GM12891 (cell line): ENCODE measurements at places on chromosomes 5 and 9.

DNA sequence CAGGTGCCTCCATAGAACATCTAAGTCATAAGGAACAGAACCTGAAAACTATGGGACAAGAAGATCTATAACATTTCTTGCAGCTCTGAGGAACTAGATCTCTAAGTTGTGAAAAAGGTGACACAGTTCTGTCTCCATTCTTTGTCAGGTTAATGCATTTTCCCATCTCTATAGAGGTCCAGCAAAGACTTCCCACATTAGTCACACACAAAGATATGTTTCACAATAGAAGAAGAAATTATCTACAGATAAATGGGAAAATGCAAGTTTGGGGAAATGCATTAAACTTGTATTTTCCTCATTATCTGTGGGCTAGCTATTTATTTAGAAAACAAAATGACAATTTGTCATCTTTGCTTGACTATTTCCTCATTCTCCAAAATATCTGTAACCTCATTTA is 458.6 kb upstream of the PAPPA start:
- no peak for DNase-seq

- no peak for DNase-seq
These were observed 126.4 kb downstream of the SLF1 start for GRCh38 chr5:94744906-94745305.

DNA sequence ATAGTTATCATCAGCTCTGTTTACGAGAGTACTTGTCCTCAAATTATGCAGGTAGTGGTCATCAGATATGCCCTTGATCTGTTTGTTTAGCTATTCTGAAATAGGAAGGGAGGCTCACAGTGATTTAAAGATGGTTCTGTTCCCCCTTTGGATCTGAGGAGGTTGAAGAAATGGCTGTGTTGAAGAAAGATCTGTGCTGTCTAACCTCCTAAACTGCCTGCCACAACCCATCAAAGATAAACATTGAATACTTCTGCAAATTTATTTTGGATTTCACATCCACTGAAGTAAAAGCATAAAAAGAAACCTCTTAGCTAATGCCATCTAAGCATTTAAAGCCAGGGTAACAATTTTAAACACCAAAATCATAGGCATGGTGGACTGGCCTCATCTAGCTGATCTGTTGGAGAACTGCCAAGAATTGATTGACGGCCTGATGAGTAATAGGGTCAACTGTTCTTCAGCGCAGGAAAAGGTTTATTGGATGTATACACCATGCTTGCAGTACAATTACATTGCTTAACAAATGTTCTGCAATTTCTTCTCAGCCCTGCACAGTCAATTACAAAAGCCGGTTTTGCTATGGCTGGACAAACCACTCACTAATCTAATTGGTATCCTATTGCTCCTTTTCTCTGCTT is 97.6 kb downstream of the SEMA6A start:
- DNase-seq, result no peak

DNA sequence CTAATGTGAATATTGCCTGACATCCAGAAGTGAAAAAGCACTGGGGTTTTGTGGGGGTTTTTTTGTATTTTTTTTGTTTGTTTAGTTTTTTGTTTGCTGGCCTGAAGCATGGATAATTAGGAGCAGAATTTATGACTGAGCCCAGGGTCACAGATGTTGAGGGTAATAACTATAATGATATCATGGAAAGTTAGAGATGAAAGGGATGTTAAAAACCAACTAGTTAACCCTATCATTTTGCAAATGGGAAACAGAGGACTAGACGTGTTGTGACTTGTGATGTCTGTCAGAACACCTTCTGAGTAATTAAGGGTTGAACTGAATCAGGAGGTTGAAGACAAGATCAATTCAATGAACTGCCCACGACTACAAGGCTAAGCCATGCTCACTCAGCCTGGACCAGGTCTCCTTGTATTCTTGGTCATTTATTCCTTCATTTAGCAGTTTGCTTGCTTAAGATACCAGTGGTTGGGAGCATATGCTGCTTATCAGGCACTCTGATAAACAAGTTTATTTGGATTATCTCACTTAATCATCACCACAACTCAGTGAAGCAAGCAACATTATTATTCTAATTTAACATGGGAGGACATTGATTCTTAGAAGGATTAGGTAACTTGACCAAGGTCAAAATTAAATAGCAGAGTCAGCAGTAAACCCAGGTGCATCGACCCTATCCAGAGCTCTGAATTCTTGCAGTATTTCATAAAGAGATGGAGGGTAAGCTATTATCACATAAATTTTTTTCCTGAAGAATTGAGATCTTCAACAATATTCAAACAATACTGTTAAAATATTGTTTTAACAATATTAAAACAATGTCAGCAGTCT is 75.7 kb upstream of the PIK3R1 start:
- no peak for DNase-seq

DNA sequence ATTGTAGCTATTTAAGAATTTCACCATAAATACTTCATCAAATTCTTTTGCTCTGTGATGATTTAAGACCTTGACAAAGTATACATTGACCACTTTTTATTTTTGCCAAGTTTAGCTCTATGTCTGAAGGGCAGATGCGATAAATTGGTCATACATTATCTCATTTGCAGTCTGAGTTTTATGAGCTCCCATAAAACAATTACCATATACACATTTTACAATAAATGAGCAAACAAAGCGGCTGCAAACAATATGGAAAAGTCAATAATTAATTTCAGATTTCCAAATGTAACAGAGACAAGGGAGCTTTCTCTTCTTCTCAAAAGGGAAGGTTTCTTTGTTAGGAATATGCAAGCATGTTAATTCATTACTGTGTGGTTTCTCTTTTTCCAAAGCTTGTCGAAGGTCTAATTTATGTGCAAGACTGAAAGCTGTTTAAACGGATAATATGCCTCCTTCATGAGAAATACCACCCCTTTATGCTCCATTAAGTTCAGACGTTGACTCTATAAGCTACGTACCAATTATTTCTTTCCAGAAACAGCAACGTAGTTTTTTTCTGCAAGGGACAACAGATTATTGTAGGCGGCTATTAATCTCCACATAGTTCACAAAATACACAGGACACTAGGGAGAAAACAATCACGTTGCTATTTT is 7.0 kb upstream of the IZUMO3 start:
- no peak for DNase-seq

DNA sequence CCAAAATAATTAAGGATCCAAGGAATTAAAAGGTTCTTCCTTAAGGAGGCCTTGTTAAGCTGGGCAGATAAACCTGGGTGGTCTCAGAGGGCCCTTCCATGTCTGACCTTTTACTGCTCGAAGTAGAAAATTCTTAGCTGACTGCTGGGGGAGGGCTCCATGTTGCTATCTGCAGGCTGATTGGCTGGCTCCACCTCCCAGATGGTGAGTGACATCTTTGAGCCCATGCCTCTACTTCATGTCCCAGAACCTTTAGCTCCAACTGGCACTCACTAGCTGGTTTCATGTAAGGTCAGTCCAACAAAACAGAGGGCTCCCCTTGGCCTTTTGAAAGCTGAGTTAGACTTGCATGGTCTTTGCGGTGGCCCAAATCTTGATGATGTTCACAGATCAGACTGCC is 188.2 kb downstream of the PAX5 start:
- DNase-seq, result no peak

GRCh38 chr5:137122558-137122957 is 376.6 kb downstream of the SPOCK1 start:
- DNase-seq, result no peak

DNA sequence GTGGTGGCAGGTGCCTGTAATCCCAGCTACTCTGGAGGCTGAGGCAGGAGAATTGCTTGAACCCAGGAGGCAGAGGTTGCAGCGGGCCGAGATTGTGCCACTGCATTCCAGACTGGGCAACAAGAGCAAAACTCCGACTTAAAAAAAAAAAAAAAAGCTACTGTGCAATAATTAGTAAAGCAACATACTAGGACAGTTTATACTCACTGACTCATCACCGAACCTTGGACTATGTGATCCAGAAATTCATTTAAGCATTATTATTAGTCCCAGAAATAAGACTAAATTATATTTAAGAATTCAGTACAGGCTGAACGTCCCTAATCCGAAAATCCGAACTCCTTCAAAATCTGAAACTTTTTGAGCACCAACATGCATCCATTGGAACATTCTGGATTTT is 37.8 kb downstream of the GOLPH3 start:
- DNase-seq, result no peak

DNA sequence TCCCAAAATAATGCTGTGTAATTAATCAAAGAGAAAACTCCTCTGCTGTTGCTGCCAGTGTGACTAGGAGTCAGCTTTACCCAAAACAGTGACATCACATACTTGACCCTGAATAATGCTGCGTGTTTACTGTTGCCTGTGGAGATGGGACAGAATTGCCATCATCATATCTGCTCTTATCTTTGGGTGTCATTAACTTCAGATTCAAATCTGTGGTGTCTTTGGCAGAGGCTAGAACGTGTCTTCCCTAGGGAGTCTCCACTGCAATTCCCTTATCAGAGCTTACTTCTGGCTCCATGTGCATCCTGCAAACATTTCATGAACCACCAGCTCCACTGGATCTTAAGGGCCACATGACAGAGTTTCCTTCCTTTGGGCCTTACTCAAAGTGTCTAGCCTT is 88.9 kb upstream of the MRPS30 start:
- DNase-seq, result no peak

DNA sequence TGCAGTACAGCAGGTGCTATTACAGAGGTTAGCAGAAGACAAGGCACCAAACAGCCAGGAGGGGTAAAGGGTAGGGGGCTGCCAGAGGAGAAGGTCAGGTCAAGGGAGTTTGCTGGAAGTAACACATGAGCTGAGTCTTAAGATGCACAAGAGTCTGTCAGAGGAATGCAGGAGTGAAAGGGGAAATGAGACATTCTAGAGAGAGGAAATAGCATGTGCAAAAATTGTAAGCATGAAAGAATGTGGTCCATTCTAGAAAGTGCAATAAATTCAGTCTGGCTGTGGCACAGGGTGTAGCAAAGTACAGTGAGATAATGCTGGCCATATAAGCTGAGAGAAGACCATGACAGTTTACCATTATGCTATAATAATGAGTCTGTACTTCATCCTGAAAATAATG is 6.6 kb downstream of the GOLGA1 start:
- no peak for DNase-seq

DNA sequence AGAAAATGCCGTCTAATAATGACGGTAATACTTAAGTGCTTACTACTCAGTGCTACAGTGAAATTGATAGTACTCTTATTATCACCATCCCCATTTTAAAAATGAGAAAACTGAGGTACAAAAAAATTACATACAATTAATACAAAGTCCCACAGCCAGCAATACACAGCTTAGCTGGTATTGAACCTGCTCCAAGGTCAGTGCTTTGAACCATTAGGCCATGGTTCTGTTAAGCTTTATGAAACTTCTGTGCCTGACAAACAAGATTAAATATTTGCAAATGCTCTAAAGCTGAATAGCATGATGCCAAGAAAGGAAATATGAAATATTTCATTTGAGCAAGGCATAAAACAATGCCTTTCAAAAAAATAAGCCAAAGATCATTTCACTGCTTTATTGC is 357.2 kb downstream of the ARRDC3 start:
- no peak for DNase-seq

DNA sequence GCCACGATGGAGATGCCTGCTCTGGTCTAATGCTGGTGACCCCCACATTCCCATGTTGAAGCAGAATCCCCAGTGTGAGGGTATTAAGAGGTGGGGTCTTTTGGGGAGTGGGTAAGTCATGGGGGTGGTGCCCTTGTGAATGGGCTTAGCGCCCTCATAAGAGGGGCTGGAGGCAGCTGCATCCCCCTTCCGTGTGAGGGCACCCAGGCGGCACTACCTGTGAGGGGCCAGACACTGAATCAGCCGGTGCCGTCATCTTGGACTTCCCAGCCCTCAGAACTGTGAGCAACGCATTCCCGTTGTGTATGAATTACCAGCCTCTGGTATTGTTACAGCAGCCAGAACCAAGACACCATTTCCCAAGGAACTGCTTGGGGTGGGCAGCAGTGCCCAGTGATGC is 27.0 kb upstream of the RNF130 start:
- no peak for DNase-seq

DNA sequence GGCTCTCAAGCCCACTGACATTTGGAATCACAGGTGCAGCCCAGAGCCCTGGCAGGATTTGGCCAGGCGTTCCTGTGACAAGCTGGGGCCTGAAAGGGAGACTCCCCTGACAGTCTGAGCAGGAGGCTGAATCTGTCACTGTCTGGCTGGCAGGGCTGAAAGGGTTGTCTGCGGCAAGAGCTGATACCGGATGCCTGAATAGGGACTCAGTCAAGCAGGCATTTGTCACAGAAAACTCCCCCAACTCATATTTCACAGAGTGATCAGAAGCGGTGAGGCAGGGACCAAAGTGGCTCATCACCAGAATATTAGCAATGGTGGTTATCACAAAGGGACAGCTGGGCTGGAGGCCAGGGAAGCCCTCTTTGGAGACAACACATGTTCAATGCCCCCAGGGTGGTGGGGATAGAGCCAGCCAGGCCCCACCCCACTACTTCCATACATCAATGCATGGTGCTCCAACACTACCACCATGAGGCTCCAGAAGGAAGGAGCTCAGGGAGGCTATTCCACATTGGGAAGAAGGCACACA is 295.5 kb downstream of the DTWD2 start:
- DNase-seq, result no peak

DNA sequence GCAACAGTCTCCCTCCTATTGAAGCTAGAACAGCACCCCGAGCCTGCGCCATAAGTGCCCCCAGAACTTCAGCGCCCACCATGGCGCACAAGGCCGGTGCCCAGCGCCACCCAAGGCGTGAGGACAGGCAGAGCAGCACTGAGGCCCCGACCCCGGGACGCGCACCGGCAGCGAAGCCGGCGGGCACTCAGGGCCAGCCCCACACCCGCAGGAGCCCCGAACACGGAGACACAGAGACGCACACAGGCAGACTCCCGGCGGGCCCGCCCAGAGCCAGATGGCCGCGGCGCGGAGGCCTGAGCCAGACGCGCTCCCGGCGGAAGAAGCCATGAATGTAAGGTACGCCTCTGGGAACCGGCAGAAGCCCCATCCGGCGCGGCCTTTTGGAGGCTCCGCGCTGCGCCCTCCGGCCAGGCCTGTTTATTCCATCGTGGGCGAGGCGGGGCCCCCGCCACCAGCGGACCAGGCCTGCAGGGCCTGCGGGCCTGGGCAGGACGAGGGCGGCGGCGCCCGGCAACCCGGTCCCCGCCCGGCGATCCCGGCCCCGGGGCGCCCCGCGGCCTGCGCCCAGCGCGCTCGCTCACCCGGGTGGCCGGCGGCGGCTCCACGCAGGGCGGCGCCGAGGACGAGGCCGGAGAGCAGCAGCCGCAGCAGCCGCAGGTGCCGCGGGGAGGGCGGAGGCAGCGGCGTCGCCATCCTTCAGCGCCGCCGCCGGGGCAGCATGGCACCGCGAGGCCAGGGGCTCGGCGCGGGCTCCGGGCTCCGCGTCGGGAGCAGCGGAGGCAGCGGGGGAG is 486 bp downstream of the NPDC1 start:
- no peak for DNase-seq
